ENCODE measurements at places on chromosomes 1 and 21. TPM values are rescaled to one million over a fixed set of nuclear protein-coding genes. Genes with fewer than 3 reads are reported as not detected.

GRCh38 chr1:224879162-224879803, 50.2 kb upstream of the DNAH14 start:
- DNase-seq: no peak

The RPF1 gene
- 30.2 TPM for total RNA-seq

- DNase-seq: no peak
These were observed 30.0 kb upstream of the FGGY start for GRCh38 chr1:59266927-59267293.

The GBP4 gene
- 1.6 TPM for total RNA-seq

GRCh38 chr1:235266325-235266724, 61.7 kb downstream of the ARID4B start:
- peak; percentile 40 for DNase-seq

GRCh38 chr1:228860911-228861831, 125.9 kb downstream of the RHOU start:
- no peak for DNase-seq

DNA sequence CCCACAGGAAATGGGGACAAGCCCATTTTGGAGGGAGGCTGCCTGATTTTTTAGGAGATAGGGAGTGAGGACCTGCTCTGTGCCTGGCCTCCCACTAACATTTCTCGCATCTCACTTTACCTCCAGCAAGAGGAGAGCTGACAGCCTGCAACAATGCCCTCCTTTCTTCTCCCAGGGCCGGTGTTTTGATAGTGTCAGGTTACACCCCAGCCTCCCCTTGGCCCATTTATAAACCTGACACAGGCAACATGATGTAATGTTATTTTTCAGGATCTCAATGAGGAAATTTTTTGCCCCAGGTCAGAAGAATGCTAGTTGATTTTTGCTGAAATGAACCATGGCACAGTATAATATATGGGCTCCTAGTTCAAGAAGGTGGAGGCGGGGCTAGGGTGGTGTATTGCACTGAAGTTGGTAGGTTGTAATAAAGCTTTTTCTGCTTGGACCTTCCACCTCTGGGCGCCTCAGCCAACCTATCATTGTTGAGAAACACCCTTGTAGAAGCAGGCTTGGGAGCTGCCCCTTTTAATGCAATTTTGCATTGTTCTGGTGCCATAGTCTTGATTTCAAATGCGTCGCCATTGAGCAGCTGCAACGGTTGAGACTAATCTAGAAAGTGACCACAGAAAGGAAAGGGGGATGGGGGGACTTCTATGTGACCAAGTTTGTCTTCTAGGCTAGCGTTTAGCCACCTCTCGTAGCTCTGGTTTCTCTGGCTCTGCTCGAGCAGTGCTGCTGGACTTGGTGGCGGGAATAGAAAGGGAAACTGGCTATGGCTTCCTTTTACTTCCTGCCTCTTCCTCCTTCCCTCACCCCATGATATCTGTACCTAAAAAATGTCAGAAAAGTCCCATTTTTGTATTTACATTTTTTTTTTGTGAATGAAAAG, 53.0 kb downstream of the PBX1 start:
- DNase-seq: peak; percentile 18

DNA sequence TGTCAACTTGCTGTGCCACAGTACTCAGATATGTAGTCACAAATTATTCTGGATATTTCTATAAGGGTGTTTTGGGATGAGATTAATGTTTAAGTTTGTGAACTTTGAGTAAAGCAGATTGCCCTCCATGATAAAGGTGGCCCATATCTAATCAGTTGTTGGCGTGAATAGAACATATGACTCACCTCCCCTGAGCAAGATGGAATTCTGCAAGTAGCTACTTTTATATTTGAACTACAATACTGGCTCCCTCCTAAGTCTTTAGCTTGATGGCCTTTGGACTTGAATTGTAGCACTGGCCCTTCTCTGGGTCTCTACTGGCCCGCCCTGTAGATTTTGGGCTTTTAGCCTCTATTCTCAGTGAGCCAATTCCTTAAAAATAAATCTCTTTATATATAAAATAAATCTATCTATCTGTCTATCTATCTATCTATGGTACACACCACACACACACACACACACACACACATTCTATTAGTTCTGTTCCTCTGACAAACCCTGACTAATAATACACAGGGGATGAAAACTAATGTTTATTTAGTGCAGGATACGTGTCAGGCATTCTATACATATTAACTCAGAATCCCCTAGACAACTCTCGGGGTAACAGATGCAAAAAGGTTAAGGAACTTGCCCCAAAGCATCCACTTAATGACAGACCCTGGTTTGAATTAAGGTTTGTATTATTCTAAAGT, 37.9 kb upstream of the PDC start:
- no peak for DNase-seq

GRCh38 chr1:228297822-228298221, 90.0 kb downstream of the OBSCN start:
- no peak for DNase-seq

DNA sequence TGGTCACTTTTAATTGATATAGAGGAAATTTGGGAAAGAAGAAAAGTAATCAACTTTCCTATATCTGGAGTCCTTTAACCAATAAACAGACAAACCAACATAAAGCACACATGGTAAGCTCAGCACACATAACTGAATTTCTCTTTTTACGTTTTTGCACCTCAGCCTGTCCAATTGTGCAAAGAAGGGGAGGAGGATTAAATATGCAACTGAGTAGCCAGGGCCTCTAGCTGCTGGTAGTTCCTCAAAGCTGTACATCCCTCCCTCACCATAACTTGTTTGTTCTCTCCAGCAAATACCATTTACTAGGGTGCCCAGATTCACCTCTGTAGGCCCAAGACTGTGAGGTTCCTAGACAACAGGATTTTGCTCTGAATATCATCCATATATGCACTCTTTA, 25.4 kb downstream of the ST6GALNAC5 start:
- no peak for DNase-seq

GRCh38 chr1:159056069-159056698, 20.4 kb downstream of the AIM2 start:
- no peak for DNase-seq

GRCh38 chr1:174211486-174211885, 52.2 kb downstream of the RABGAP1L start:
- no peak for DNase-seq

- peak; percentile 14 for DNase-seq
These were observed 13.2 kb downstream of the PPP1R15B start for GRCh38 chr1:204398197-204399125.

DNA sequence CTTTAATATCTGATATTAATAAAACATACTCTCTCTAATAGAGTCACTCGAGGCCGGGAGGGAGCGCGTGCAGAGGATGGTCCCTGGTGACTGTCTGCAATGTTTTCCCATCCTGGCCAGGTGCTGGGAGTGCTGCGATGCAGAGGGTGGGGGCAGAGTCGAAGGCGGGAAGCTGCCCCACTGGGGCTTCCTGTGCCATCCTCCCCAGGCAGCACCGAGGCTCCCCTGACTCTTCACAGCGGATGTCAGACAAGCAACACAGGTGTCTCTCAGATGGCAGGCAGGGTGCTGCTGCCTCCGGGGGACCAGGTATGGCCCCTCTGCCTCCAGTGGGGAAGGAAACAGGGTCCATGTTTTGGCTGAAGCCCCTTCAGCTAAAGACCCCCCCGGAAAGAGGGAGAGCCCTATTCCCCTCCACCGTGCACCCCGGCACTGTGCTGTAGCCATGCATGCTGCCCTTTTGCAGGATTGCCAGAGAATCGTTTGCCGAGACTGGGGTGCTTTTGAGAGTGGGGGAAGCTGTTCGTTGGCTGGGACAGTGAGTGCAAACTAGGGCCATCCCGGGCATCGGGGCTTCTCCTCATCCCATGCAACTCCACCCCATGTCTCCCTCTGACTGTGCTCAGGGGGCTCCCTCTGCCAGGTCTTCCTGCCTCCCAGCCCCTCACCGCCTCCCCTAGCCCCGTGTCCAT, 32.1 kb upstream of the TTC34 start:
- DNase-seq: no peak

DNA sequence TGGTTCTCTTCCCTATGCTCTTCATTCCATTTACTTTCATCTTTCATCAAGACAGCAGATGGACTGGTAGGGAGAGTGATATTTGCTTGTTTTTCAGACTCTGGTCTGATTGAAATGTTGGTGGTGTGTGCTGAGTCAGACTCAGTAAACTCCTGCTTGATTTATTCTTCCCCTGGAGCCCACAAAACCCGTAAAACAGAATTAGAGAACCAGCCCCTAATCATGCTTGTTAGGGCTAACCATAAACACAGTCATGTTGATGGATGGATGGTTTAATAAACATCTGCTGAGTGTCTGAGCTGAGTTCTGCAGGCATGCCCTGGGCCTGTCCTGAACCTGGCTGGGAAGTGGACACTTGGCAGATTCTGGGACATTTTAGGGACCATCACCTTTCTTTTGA, 24.8 kb downstream of the NOS1AP start:
- DNase-seq: no peak

DNA sequence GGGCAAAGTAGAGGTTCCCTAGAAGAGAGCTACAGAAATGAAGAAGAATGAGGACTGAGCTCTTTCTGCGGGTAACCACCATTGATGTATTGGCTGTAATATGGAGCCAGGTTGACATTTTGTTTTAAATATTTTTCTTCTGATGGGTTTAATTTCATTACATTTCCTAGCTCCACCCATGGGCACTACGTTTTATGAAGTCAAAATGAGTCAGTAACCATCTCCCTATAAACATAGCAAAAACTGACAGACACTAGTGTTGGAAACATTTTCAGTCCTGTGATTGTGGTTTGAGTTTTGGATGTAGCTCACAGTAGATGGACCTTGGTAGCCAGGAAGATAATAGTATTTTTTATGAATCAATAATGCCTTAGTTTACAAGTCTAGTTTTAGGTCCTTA, 470.4 kb upstream of the B3GALT2 start:
- no peak for DNase-seq

DNA sequence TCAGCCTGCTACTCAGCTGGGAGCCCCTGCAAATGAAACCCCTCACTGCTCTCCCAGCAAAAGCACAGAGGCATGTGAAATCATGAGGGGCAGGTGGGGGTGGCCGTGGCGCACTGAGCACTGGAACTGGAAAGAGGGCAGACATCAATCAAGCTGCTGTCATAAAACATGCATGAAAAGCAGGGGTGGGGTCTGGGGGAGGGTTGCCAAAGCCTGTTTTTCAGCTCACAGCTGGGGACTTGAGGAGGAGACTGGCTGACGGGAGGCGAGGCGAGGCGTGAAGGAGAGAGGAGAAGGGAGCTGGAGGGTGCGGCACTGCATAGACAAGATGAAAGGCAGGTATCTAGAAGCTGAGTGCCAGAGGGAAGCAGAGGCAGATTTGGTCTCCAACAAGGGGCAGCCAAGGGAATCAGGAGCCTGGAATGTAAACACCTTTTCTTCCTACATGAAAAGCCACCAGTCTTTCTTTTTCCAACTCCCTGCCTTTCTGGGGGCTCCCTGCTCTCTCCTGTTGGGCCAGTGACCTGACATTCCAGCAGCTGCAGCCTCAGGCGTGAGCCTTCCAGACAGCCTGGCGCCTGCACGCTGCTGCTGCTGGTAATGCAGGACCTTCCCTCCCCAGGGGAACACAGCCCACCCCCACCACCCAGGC, 87.0 kb downstream of the NMNAT2 start:
- DNase-seq: peak; percentile 11

The SPRR2G gene
- total RNA-seq: 13.6 TPM

The COG2 gene
- 18.3 TPM for total RNA-seq

The B3GALT5 gene
- total RNA-seq: 0.20 TPM

GRCh38 chr1:39992234-39992633, 37.3 kb downstream of the MFSD2A start:
- no peak for DNase-seq

- DNase-seq: no peak
These were observed 131.5 kb upstream of the LMO4 start for GRCh38 chr1:87197156-87197555.

DNA sequence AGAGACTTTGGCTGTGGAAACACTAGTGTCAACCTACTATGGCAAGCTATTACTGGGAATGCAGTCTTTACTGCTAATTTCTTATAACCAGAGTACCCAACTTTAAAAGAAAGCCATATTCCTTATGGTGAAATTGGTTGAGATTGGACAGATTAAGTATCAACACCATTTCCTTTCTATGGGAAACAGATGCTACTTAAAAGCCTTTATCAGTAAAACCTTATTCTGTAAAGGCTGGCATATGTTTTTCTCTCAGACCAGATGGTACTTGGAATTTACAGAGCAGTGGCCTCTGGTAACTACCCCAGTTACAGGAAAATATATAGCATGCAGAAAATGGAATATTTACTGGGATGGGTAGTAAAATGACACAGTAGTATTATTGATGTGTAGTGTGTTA, 18.8 kb downstream of the IFI44 start:
- no peak for DNase-seq

DNA sequence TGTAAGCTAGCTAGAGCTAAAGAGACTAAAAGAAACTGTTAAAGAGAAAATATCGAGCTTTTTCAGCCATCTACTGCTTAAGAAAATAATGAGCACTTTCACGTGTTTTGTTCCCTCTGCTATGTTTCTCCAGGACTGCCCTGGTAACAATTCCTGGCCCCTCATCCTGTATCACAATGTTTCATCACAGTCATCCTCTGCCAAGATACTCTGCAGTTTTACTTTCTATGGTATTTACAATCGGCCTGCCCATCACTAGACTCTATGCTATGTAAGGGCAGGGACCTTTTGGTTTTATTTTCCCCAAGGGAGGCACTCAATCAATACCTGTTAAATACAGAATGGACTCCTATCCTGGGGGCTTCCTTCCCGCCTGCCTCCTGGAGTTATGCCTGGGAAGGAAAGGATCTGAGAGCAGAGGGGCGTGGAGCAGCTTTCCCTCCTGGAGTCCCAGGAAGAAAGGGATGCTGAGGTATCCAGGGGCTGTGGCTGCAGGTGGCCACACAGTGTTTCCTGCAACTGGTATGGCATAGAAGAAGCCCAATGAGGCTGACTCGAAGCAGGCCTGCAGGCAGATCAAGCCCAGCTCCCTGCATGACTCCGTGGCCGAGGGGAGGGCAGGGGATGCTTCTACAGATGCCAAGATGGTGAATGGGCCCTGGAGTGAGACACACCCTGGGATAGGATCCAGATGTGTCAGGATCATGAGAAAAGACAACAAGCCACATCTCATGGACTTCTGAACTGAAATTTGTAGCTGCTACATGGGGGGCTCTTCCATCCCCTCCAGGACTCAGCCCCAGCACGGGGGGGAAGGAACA, 52.9 kb downstream of the MATN1 start:
- DNase-seq: no peak

GRCh38 chr1:109827466-109827865, 63.7 kb upstream of the EPS8L3 start:
- no peak for DNase-seq

DNA sequence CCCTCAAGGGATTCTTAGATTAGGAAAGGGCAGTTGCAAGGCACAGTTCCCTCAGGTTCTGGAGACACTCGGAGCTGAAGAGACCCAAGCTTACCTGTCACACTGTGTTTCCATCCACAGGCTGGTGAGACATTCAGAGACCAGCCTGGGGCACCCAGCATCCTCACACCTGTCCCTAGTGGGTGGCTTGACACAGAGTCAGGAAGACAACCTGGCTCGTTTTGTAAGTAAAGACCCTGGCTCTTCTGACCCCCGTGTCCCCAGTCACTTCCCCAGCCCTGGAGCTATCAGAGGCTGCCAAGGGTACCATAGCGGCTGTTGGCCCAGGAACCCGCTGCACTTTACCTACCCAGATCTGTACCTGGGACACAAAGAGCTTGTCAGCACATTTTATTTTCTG, 409.8 kb downstream of the MATN1 start:
- DNase-seq: no peak

The TDRD5 gene
- total RNA-seq: 0.59 TPM

The RGS13 gene
- total RNA-seq: 0.79 TPM

The GSTM1 gene
- total RNA-seq: not detected

GRCh38 chr1:205066141-205066818, 18.0 kb downstream of the TMEM81 start:
- no peak for DNase-seq

- no peak for DNase-seq
These were observed 7.5 kb downstream of the TAF1A start for GRCh38 chr1:222582099-222582774.

Data from skin of body (tissue), 3 donors.